Renal cortical epithelial cell (primary cell): ENCODE measurements at places on chromosomes 7 and 10. TPM values are rescaled to one million over a fixed set of nuclear protein-coding genes. Genes with fewer than 3 reads are reported as not detected.

DNA sequence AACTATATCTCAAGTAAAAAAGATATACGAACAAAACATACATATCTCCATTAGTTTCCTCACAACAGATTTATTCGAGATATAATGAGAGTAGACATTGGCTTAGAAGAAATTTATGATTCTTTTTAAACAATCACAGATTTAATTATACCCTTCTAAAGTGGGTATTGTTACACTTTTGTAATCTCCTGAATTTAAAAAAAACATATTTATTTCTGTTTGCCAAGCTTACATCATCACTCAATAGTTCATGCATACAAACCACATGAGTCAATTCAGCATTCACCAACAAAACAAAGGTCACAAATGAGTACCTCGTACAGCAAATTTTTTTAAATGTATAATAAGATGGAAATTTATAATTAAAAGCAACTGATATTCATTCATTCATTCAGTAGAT is 17.6 kb downstream of the LRRN3 start:
- DNase-seq: peak; percentile 50

GRCh38 chr10:102656791-102657371 is 12.6 kb downstream of the TRIM8 start:
- DNase-seq: no peak

- DNase-seq: peak; percentile 98
These were observed 68.3 kb downstream of the NAMPT start for GRCh38 chr7:106216517-106216922.

DNA sequence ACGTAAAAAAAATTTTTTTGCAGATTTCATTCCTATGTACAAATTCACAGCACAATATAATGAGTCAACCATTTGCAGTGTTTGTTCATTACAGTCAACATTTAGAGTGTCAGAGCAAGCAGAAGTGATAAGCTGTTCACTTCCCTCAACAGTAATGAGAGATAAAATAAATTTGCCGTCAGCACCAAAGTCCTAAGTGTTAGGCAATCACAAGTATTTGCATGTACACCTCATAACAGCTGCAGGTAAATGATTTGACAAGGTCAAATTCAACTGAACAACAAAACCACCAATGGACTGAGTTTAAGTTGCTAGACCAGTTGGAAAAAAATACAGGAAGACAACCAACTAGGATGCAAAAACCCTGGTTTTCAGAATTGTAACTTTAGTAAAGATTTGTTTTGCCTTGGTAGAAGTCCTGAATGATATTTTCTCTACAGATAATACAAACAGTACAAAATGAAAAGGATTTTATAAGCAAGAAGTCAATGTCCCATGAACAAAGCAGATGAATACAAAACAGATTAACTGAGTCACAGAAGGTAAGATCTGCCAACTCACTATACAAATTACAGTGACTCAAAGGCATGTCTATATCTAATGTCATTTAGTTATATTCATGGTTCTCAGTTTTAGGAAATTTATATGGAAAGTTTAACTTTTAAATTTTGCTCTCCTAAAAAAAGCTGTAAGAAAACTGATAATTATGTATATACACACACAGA is 10.4 kb downstream of the RAPGEF5 start:
- DNase-seq: peak; percentile 91

Gene PCLO
- total RNA-seq: 0.35 and 5.2 TPM in 2 replicates
